ENCODE measurements at places on chromosomes 1 and 21.

DNA sequence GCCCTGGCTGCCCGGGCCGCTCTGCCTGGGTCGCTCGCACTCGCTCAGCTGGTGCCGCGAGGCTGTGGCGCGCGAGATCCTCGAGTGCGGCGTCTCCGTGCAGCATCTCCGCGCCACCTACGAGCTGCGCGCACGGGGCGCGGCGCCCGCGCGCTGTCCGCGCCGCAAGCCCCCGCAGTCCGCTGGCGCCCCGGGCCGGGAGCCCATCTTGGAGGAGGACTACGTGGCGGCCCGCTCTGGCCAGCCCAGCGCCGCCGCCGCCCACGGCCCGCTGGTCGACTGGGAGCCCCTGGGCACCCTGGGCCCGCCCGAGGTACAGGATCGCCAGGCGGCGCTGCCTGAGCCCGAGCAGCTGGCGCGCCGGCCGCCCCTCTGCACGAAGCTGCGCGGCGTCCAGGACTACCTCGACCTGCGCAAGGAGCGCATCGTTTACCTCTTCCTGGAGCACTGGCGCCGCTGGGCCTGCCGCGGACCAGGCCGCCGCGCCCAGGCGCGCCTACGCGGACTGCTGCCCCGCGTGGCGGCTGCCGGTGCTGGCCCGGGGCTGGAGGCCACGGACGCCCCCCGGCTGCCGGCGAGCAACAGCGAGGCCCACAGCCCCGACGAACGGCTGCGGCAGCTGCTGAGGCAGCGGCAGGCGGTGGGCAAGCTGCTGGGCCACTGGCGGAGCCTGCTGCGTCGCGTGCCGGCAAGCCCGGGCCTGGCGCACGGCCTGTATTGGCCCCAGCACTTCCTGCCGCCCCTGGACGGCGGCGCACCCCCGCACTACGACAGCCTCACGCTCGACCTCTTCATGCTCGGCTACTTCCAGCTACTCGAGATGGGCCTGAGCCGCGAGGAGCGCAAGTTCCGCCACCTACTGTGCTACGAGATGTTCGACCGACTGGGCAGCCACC, 10.9 kb downstream of the TNFRSF25 start:
- no peak for DNase-seq

GRCh38 chr1:3016641-3017439, 4.4 kb upstream of the ACTRT2 start:
- no peak for DNase-seq

DNA sequence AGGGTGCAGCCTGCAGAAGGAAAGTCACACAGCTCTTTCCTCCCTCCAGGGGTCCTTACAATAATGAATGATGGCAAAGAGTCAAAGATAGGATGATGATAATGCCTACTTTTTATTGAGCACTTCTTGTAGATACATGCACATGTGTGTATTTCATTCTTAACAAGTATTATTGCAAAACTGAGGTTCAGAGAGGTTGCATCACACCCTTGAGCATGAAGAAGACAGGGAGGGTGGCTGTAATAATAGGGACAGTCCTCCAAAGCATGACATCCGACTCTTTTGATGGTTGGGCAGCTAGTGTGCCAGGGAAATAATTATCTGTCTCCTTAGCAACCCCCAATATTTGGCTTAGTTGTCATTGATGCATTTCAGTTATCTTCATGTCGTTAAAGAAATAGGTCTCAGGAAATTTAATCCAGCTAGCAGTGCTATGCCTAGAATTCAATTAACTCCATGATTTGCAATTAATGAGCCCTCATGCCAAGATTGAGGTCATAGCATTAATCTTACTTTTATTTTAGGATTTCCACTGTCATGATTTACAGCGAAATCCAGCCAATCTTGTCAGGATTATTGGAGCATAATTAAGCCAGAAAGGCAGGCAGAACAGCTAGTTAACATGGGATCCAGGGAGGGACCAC, 35.0 kb downstream of the DNAJC6 start:
- DNase-seq, result no peak

- no peak for DNase-seq
Observed at GRCh38 chr1:203265541-203265940, 36.1 kb upstream of the CHIT1 start.

DNA sequence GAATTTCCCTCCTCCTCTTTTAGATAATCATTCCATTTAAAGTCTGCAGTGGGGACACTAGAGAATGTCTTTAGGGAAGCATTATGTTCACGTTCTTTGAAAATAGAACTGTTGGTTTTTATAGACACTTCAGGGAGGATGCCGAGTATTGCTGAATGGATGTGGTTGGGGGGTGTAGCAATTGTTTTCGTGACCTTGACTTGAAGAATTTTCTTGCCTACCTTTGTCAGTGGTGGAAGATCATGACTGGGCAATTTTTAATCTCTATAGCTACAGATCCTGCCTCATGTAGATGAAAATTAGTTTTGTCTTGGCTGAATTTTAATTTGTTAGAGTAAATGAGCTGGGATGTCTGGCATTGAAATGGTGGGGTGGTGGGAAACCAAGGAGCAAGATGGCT, 3.8 kb downstream of the SMG7 start:
- DNase-seq, result no peak

DNA sequence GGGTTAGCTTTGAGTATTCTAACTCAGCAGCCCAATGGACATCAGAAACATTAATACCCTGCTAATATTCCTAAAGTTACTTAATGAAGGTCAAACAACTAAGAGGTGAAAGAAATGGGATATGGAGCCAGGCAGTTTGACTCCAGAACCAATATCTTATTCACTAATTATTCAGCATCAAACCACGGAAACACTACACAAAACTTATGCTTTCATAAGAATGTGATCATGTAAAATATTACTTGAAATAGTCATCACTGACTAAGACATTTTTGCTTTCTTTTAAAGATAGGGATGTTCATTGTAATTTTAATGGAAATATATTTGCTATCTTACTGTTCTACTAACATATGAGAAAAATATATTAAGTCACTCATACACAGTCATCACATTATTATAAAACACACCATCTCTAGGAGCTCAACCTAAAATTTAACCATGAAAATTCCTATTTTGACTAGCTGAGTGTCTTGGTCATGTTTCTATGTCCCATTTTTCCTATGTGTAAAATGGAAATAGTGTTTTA, 240.9 kb downstream of the KCTD3 start:
- DNase-seq, result no peak

DNA sequence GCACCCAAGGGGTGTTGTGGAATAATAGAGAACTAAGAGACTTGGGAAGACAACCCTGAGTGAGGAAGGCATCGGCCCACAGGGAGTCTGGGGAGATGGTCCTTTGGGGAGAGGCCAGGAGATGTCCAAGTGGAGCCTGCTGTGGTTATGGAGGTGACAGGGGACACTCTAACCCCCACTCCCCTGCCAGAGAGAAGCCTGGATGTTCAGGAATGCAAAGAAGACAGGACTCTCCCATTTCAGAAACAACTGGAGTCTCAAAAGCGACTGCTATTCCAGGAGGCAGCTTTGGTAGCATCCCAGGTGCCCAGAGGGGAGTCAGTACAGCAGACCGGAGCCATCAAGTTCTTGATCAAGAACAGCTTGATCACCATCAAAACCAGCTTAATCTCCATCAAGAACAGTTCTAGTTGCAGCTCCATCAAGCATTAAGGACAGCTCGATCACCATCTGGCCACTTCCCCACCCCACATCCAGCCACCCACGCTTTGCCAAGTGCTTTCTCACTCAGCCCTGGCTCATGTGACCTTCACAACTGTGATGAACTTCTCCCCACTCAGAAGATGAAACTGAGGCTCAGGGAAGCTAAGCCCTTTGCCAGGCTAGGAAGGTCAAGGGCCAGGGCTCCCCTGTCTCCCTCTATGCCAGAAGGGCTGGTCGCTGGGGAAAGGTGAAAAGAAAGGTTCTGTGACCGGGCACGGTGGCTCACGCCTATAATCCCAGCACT, 743 bp downstream of the CD52 start:
- DNase-seq, result no peak

- no peak for DNase-seq
Observed at GRCh38 chr1:15328351-15329103, 81.2 kb upstream of the EFHD2 start.

- no peak for DNase-seq
Observed at GRCh38 chr1:113369699-113370098, 20.6 kb upstream of the MAGI3 start.

GRCh38 chr1:155086128-155086741, 7.6 kb downstream of the EFNA3 start:
- DNase-seq, result no peak

GRCh38 chr1:87393445-87394085, 64.9 kb downstream of the LMO4 start:
- no peak for DNase-seq

DNA sequence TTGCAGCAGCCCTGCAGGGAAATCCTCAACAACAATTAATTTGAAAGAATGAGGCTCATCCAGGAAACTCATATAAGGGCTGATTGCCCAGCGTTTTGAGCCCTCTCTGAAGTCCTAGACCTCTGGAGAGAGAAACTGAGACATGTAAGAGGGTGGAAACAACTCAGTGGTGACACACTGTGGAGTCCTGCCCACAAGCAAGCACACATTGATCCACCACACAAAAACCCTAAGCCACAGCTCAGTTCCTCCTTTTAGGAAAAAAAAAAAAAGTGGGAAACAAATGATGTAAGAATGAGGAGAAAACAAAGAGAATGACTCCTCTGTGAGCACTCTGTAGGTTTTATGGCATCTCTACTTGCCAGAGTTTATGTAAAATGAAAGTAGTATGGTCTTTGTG, 22.9 kb upstream of the PLA2G5 start:
- DNase-seq, result no peak

DNA sequence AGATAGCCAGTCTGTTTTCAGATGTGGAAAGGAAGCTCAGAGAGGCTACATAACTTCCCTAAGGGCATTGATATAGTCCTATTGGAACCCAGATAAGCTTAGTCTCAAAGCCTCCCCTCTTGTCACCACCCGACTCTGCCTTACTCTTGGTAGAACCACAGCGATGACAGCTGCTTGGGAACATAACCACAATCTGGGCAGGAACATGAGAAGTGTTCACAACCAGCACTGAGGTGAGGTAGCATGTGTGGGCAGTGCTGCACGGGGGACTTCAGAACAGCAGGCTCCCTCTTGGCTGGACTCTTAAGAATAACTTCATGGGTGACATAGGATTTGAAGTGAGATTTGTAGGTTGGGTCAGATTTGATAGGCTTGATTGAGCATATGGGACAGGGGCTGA, 9.3 kb upstream of the S100A10 start:
- no peak for DNase-seq

DNA sequence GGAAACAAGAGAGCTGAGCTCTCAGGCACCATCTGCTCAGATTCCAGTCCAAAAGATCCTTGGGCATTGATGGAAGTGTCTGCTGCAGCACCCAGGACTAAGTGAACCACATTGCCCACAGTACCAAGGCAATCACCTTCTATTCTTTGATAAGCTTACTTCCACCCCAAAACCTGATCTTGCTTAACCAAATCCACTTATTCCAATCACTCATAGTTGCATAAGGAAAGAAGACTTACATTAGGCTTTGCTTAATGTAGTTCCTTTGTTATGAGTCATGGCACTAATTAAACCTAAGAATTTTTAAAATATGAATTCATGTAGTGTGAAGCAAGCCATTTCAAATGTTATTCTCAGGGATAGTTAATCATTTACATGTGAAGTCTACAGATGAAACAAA, 84.5 kb downstream of the UCHL5 start:
- peak; percentile 10 for DNase-seq

GRCh38 chr1:168206111-168206510, 19.7 kb upstream of the SFT2D2 start:
- DNase-seq, result no peak

- no peak for DNase-seq
Observed at GRCh38 chr1:30524840-30525617, 198.4 kb downstream of the MATN1 start.

GRCh38 chr1:57269630-57270225, 154.1 kb downstream of the DAB1 start:
- DNase-seq, result no peak

GRCh38 chr1:166184012-166184411, 17.2 kb upstream of the FAM78B start:
- DNase-seq, result no peak

DNA sequence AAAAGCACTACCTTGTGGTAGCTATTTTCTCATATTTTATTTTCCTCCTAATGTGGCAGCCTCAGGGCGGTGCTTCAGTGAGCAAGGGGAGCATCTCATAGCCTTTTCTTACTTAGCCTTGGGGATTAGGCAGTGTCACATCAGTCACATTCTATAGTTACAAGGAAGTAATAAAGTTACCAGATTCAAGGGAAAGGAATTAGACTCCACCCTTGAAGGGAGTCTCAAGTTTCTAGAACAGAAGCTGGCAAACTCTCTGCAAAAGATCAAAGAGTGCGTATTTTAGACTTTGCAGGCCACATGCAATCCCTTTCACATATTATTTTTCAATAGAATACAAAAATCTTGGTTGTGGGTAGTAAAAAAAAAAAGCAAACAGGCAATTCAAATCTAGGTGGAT, 350.4 kb downstream of the AMY1C start:
- no peak for DNase-seq

DNA sequence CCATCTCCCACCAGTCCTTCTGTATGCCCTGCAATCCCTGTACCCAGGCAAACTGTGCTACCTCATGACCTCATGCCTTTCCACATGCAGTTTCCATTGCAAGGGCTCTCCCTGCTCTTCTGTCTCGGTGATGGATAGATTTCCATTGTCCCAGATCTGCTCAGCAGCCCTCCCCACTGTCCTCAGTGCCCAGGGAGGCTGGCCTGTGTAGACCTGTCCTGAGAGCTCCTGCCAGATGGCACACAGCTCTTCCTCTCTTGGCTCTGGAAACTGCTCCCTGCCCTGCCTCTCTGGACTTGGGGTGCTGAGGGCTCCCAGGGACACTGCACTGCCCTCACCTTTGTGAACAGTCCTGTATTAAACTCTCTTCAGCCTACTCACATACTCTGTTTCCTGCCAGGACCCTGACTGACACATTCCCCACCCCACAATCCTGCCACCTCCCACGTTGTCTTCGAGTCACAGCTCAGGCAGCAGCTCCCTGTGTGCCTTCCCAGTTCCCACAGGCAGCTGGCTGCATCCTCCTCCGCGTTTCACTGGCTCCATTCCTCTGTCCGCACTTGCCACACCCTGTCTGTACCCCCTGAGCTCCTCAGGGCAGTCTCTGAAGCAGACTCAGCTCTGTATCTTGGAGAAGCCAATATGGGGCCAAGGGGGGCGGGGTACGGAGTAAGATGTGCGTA, 57.0 kb downstream of the SPATA46 start:
- no peak for DNase-seq

DNA sequence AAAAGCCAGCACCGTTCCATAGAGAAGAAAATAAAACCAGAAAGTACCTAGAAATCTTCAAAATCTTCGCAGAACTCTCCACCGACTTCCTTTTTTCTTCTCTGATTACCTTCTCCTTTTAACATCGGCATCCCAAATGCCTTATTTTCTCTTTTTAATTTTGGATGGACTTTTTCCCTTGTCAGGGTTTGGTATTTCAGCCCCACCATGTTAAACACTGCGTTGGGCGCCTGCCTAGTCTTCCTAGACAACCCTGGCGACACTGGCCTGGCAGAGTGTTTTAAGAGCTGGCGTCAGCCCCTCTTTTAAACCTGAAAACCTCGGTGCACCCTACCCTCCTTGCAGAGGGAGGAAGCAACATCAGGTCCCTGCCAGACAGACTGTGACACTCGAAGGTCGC, 66.0 kb upstream of the EFHD2 start:
- no peak for DNase-seq

- DNase-seq, result no peak
Observed at GRCh38 chr1:201026836-201027235, 3.3 kb upstream of the KIF21B start.

- DNase-seq, result no peak
Observed at GRCh38 chr1:63533931-63534330, 10.6 kb downstream of the EFCAB7 start.

Data from AG04449 (cell line).